Upper lobe of right lung (tissue), 1 donor: ENCODE measurements at places on chromosomes 4 and X.

DNA sequence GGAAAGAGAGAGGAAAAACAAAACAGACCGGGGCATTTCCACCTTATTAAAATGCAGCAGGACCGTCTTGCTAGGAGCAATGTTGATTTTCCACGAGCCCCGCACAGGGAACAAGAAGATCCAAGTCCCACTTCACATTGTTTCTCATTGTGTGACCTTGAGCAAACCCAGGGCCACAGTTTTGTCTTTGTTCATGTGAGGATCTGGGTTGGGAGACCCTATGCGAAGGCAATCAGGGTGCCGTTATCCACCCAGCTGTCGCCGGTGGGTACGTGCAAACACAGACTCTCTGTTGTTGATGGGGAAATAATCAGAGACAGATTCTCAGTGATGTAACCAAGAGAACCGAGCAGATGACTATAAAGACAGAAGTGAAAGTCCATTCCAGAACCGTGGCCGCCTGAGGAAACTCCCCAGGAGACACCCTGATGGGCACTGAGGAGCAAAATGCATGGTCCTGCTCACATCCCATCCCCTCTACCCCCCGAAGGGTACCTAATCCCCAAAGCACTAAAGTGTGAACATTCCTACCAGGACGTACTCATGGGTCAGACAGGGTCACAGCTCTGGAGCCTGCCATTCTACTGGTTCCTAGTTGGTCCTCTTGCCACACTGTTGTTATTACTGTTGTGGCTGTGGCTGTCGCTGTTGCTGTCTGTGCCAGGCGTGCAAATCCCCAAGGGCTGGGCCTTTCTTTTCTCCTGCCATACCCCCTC lies 102.7 kb upstream of the RBPJ start:
- DNase-seq: peak; percentile 66
- no peaks in the 10 kb centered on the region for H3K36me3 ChIP-seq
- H3K27me3 ChIP-seq: no peaks in the 10 kb centered on the region
- H3K4me1 ChIP-seq: no peaks in the 10 kb centered on the region
- no peak overlapping the region for H3K4me3 ChIP-seq

DNA sequence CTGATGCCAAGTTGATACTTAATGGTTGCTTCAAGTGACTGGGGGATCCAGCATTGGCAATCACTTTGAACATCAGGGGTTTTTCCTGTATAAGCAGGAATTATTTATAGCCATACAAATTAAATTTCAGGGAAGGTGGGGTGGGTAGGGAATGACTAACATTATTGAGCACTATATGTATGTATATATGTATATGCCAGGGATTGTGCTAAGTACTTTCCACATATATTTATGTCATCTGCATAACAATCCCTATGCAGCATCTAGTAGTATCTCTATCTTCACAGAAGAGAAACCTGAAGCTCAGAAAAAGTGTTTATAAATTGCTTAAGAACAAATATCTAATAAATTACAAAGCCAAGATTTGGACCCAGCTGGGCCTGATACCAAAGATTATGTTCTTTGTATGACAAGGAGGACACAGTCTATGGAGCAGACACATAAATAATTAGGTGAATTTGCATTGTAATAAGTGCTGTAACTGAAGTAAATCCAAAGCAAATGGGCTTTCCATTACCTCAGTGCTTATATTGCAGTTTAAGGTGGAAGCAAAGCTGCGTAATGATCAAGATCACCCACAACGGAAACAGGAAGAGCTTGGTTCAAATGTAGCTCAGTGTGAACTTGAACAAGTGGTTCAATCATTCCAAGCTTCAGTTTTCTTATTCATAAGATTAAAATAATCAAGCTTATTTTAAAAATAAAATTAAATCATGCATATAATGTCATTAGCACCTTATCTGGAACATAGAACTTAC lies 18.9 kb upstream of the RASGEF1B start:
- H3K27me3 ChIP-seq: no peaks in the 10 kb centered on the region
- H3K27ac ChIP-seq: no peak overlapping the region
- H3K36me3 ChIP-seq: no peaks in the 10 kb centered on the region
- peaks cover 14% of the 10 kb centered on the region for H3K4me1 ChIP-seq
- H3K4me3 ChIP-seq: no peak overlapping the region

GRCh38 chr4:26362745-26363439 lies 42.1 kb downstream of the RBPJ start:
- H3K36me3 ChIP-seq: no peaks in the 10 kb centered on the region
- no peak overlapping the region for H3K27ac ChIP-seq
- no peak for DNase-seq
- no peaks in the 10 kb centered on the region for H3K4me1 ChIP-seq
- no peaks in the 10 kb centered on the region for H3K27me3 ChIP-seq
- H3K4me3 ChIP-seq: no peak overlapping the region

GRCh38 chrX:120797188-120797851 lies 78.3 kb downstream of the CT47B1 start:
- no peaks in the 10 kb centered on the region for H3K36me3 ChIP-seq
- no peaks in the 10 kb centered on the region for H3K4me1 ChIP-seq
- no peak overlapping the region for H3K27ac ChIP-seq
- H3K4me3 ChIP-seq: no peak overlapping the region

GRCh38 chr4:56475917-56476316 lies 8.5 kb downstream of the SRP72 start:
- H3K36me3 ChIP-seq: peaks cover 100% of the 10 kb centered on the region
- no peak for DNase-seq
- no peak overlapping the region for H3K4me3 ChIP-seq
- H3K4me1 ChIP-seq: no peaks in the 10 kb centered on the region

- H3K4me3 ChIP-seq: peak overlapping the region; percentile 14
- DNase-seq: no peak
- no peaks in the 10 kb centered on the region for H3K36me3 ChIP-seq
- no peaks in the 10 kb centered on the region for H3K27me3 ChIP-seq
- H3K27ac ChIP-seq: peak overlapping the region; percentile 73
Observed at GRCh38 chr4:85761803-85762528, 287.0 kb downstream of the ARHGAP24 start.

- H3K4me3 ChIP-seq: no peak overlapping the region
- no peaks in the 10 kb centered on the region for H3K4me1 ChIP-seq
- no peaks in the 10 kb centered on the region for H3K27me3 ChIP-seq
Observed at GRCh38 chr4:81360737-81361136, 111.0 kb downstream of the RASGEF1B start.

DNA sequence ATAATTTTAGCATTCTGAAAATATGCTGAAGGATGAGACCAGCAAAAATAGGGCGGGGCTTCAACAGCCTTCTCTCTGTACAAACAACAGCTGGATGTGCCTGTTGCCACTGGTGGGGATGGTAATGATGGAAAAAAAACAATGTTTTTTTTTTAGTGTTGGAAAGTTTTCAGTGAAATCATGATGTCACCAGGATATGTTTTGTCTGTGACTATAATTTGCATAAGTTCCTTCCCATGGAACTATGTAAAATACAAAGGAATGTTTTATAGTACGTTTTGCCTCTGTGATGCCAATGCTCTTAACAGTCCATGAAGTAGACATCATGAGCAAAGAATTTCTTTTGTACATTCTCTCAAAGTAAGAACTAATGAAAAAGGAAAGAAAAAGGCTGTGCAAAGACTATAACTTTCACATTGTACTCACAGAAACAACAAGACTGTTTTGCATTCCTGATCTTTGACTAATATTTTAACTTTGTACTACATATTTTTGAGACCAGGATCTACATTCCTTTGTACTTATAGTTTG lies 589.7 kb downstream of the SPRY1 start:
- H3K27me3 ChIP-seq: no peaks in the 10 kb centered on the region
- H3K36me3 ChIP-seq: no peaks in the 10 kb centered on the region
- H3K4me1 ChIP-seq: peaks cover 8% of the 10 kb centered on the region
- peak overlapping the region; percentile 59 for H3K27ac ChIP-seq
- no peak overlapping the region for H3K4me3 ChIP-seq

DNA sequence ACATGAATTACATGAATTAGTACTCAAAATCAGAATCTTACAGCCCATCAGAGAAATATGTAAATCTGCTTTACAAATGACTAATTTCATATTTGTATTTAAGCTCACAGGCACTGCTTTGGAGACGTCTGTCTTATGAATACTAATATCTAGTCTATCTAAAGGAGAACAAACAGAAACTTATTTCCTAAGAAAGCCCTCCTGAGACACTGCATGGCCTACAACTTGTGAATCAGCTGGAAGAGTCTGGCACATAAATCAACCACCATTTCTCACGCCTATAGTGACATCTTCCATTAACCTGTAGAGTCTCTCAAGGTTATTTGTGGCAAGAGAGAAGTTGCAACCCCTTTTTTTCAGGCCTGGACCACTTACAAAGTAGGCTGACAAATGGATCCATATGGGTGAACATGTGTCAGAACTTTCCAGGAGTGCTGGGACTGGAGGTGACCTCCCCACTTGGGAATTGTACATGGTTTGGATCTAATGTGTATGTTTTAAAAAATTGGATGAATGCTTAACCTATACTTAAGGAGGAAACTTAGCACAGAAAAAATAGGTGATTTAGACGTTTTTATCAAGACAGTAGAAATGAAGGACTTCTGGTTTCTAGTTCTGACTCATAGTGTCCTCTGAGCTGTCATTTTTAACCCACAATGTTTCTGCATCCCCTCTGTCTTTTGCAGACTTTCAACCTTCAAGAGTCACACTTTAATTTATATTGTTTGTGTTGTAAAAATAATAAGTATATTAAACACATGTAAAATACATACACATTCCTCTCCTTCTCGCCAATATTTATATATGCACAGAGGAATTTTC lies 83.2 kb upstream of the ARHGAP24 start:
- no peaks in the 10 kb centered on the region for H3K4me1 ChIP-seq
- no peak overlapping the region for H3K27ac ChIP-seq
- DNase-seq: no peak
- no peaks in the 10 kb centered on the region for H3K27me3 ChIP-seq
- H3K36me3 ChIP-seq: no peaks in the 10 kb centered on the region
- no peak overlapping the region for H3K4me3 ChIP-seq

DNA sequence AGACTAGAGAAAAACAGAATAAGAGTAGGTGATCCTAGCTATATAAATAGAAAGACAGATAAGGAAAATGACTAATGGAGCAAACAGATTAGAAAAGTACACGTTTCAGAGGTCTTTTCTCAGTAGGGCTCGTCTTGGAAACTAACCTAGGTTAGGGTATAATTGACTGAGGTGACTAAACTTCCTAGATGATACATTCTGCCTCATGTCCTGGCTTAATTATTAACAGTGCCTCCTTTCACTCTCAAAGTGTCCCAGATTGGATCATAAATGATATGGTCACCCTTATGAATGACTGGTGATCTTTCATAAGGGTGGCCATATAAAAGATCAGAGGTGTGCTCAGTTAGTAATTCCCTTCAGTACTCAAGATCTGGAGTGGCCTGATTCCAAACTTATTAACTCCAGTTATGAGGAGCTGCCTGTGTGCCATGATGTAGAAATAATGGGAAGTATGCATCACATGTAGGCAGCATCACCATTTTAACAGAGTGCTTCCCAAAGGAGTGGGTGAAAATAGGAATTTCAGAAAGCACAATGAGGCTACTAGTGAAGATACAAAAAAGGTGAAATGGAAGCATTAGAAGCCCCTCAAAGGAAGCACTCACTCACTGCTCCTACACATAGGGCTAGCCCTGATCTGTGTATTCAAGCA lies 14.7 kb upstream of the GRIA3 start:
- no peaks in the 10 kb centered on the region for H3K36me3 ChIP-seq
- no peak for DNase-seq
- no peaks in the 10 kb centered on the region for H3K4me1 ChIP-seq
- H3K27ac ChIP-seq: no peak overlapping the region
- no peak overlapping the region for H3K4me3 ChIP-seq

DNA sequence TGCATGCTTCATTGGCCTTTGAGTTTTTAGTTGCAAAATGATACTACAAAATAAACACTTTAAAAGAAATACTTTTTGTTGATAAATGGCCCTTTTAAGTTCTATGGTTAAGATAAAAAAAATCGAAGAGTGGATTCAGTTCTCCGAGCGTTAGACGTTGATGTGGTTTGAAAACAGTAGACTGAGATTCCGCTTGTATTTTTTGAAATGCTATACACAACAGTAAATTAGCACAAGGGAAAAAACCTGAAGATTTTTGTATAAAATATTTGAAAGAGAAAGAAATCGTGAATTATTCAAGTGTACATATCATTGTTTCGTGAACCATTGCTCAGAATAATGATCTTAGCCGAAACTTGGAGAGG lies 1.4 kb downstream of the BMP2K start:
- peak overlapping the region; percentile 100 for H3K27ac ChIP-seq
- DNase-seq: no peak
- no peaks in the 10 kb centered on the region for H3K36me3 ChIP-seq

DNA sequence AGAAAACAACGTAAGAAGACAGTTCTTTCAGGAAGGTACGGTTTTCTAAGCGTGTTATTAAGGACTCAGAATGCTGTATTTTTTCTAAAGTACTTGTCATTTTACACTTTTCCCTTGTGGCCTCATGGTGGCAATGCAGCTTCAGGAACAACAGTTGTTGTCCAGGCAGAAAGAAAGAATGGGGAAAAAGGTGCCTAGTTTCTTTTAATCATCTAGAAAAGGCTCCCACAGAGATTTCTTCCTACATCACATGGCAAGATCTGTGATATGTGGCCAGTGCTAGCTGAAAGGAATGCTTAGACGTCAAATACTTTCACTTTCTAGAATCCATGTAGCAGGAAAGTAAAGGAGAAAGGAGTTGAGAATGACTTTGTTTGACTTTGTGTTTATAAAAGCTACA lies 49.0 kb upstream of the TRAM1L1 start:
- H3K36me3 ChIP-seq: no peaks in the 10 kb centered on the region
- H3K27ac ChIP-seq: no peak overlapping the region
- no peaks in the 10 kb centered on the region for H3K4me1 ChIP-seq
- no peak for DNase-seq

DNA sequence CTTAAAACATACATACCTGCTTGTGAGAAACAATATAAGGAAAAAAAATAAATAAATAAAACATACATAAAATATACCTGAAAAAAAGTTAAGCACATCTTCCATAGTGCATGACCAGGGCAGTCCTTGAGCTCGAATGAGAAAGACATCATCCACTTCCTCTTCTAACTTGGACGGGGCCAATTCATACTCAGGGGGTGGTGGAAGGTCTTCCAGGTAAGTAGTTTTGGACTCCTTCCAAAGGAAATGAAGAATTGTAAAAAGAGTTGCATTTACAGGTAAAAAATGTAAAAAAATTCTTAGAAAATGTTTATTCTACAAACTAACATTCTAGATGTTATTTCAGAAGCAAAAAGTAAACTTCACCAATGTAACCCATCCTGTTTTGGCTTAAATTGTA lies 3.6 kb downstream of the GRSF1 start:
- no peak overlapping the region for H3K27ac ChIP-seq
- no peak overlapping the region for H3K4me3 ChIP-seq
- H3K4me1 ChIP-seq: peaks cover 21% of the 10 kb centered on the region
- no peak for DNase-seq
- H3K27me3 ChIP-seq: no peaks in the 10 kb centered on the region
- H3K36me3 ChIP-seq: peaks cover 47% of the 10 kb centered on the region

- DNase-seq: no peak
- H3K4me1 ChIP-seq: no peaks in the 10 kb centered on the region
- H3K36me3 ChIP-seq: no peaks in the 10 kb centered on the region
- H3K4me3 ChIP-seq: no peak overlapping the region
Observed at GRCh38 chrX:29297171-29297800, 710.0 kb downstream of the IL1RAPL1 start.

- no peak for DNase-seq
- no peak overlapping the region for H3K27ac ChIP-seq
- peaks cover 2% of the 10 kb centered on the region for H3K4me1 ChIP-seq
- H3K27me3 ChIP-seq: no peaks in the 10 kb centered on the region
- no peaks in the 10 kb centered on the region for H3K36me3 ChIP-seq
- H3K4me3 ChIP-seq: no peak overlapping the region
Observed at GRCh38 chr4:19806865-19807264, 444.8 kb upstream of the SLIT2 start.

- DNase-seq: no peak
Observed at GRCh38 chrX:31338991-31339350, 267.1 kb upstream of the FTHL17 start.

- H3K4me3 ChIP-seq: no peak overlapping the region
- H3K27me3 ChIP-seq: no peaks in the 10 kb centered on the region
- no peaks in the 10 kb centered on the region for H3K36me3 ChIP-seq
- DNase-seq: no peak
- H3K4me1 ChIP-seq: no peaks in the 10 kb centered on the region
Observed at GRCh38 chrX:84363663-84364062, 138.6 kb downstream of the HDX start.
